ENCODE measurements at places on chromosomes 12 and 14. TPM values are rescaled to one million over a fixed set of nuclear protein-coding genes. Genes with fewer than 3 reads are reported as not detected.

The DBX2 gene
- not detected for total RNA-seq

The ST8SIA1 gene
- not detected for total RNA-seq

The ASCL1 gene
- total RNA-seq: not detected

The A2M gene
- 3.0 TPM for total RNA-seq

The ACOT4 gene
- 0.66 TPM for total RNA-seq

The COPZ1 gene
- total RNA-seq: 122 TPM

The INSM2 gene
- total RNA-seq: not detected

The GALNT9 gene
- total RNA-seq: 0.40 TPM

The PRB2 gene
- total RNA-seq: not detected

The TBX5 gene
- not detected for total RNA-seq

The INHBC gene
- not detected for total RNA-seq

The ANP32D gene
- total RNA-seq: not detected

The NEUROD4 gene
- not detected for total RNA-seq

The RASSF9 gene
- 1.7 TPM for total RNA-seq

The EMC9 gene
- 14.9 TPM for total RNA-seq

The REC8 gene
- total RNA-seq: 8.1 TPM

The SMCO3 gene
- not detected for total RNA-seq

The PTPN11 gene
- 161 TPM for total RNA-seq

The NKX2-1 gene
- total RNA-seq: not detected

The TC2N gene
- under 0.01 TPM for total RNA-seq

The SIX6 gene
- not detected for total RNA-seq

The ANG gene
- total RNA-seq: 4.3 TPM

The COX8C gene
- total RNA-seq: not detected

The KRT78 gene
- total RNA-seq: not detected

The CMA1 gene
- total RNA-seq: not detected

The PAPLN gene
- total RNA-seq: 1.1 TPM

The ADCY4 gene
- total RNA-seq: 34.2 TPM

The SPSB2 gene
- 3.3 TPM for total RNA-seq

The SDS gene
- total RNA-seq: 0.07 TPM

The SLCO1C1 gene
- total RNA-seq: 2.5 TPM

The PTCSC3 gene
- not detected for total RNA-seq

The BMP4 gene
- total RNA-seq: 98.1 TPM

The GPR68 gene
- total RNA-seq: 0.36 TPM

The ACOT2 gene
- 14.8 TPM for total RNA-seq

The SNRPF gene
- 20.9 TPM for total RNA-seq

The HAL gene
- under 0.01 TPM for total RNA-seq

The GLIPR1L1 gene
- not detected for total RNA-seq
